ENCODE measurements at places on chromosomes 13 and 19.

GRCh38 chr13:98690348-98691022, 62.0 kb downstream of the SLC15A1 start:
- DNase-seq, result no peak

GRCh38 chr13:48398450-48399095, 14.3 kb downstream of the LPAR6 start:
- no peak for DNase-seq

DNA sequence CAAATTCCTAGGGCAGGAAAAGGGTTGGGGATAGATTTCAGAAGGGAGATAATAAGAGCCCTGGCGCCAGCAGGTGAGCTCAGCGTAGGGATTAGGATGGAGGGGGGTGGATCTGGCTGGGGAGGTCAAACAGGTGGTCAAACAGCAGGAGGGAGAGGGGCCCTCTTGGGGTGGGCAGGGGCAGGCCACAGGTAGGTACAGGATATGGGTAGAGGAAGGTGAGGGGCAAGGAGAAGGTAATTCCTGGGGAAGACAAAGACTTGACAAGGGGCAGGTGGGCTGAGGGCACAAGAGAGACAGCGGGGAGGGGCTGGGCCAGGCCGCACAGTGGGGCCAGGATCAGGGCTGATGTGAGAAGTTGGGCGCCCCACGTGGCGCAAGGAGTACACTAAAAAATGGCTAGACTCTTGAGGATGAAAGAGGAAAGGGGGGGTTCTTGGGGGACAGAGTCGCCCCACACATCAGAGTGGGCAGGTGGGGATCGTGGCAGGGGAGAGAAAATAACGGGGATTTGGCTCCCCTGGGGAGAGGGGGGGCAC, 713 bp downstream of the KRI1 start:
- peak; percentile 64 for DNase-seq

DNA sequence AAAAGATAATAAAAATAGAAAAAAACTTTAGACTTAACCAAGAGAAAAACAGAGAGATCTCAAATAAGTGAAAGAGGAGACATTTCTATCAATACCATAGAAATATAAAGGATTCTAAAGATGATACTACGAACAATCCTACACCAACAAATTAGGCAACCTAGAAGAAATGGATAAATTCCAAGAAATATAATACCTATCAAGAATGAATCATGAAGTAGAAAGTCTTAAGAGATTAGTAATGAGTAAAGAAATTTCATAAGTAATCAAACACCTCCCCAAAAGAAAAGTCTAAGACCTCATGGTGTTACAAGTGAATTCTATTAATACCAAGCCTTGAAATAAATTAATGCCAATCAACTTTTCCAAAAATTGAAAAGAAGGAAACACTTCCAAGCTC, 1584.5 kb upstream of the MIR17HG start:
- no peak for DNase-seq

DNA sequence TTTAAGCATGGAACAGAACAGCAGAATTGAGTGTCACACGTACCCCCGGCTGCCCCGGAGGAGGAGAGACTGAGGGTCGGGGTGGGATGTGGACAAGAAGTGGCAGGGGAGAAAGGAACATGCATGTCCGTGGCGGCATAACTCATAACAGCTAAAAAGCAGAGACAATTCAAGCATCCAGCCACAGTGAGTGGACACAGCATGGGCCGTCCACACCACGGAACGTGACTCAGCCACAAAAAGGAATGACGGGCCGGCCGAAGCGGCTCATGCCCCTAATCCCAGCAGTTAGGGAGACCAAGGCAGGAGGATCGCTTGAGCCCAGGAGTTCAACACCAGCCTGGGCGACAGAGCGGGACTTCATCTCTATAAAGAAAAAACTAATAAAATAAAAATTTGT, 7.6 kb downstream of the DOHH start:
- no peak for DNase-seq

DNA sequence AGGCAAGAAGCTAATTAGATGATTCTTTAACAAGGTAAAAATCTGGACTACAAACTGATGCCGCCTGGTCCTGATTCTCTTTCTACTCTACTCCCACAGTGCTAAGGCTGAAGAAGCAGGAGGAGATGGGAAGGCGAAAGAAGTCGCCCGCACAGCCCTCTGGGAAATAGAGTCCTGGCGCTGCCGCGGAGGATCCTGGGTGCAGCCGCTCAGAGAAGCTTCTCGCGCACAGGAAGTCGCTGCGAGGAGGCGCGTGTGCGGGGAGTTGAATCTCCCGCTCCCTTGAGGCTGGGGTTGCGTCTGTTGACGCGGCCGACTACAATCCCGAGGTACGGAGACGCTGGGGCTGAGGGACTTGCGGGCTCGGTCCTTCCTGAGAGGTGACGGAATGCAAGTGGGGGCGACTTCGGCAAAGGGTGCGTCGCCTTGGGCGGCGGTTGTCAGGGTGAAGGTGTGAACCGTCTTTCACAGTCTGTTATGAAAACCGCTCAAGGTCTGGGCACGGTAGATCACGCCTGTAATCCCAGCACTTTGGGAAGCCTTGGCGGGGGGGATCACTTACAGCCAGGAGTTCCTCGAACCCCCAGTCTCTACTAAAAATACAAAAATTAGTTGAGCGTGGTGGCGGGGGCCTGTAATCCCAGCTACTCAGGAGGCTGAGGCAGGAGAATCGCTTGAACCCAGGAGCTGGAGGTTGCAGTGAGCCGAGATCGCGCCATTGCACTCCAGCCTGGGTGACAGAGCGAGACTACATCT, at the start of gene ZNF473:
Gene ZNF473 (plus strand): TSS at position 212 of the 756 bp plus-strand sequence. CDS start 5,078 bp downstream, outside the sequence.
- peak; percentile 95 for DNase-seq

DNA sequence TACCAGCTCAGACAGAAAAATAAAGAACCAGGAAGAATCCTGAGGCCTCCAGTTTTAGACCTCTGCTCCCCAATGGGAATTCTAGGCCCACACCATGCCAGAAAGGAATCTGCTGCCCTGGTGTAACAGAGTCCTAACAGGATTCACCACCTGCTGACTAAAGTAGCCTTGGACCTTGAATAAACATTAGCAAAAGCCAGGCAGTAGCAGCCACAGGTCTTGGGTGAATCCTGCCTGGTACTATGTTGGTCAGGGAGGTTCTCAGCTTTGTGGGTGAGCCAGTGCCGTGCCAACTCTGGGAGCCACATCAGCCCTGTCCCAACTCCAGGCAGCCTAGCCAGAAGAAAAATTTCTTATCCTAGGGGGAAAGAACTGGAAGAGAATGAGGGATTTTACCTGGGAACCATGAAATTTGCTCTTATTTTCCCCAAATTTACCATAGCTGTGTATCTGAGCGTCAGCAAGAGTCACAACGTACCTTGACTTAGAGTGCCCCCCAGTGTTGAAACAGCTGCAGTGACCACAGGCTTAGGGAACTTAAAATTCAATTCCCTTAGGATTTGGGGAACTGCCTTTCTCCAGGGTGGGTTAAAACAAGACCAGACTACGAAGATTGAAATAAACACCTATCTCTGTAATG, 1895.6 kb upstream of the PRR20A start:
- no peak for DNase-seq

- DNase-seq, result no peak
Observed at GRCh38 chr13:59447846-59448620, 715.7 kb downstream of the DIAPH3 start.

DNA sequence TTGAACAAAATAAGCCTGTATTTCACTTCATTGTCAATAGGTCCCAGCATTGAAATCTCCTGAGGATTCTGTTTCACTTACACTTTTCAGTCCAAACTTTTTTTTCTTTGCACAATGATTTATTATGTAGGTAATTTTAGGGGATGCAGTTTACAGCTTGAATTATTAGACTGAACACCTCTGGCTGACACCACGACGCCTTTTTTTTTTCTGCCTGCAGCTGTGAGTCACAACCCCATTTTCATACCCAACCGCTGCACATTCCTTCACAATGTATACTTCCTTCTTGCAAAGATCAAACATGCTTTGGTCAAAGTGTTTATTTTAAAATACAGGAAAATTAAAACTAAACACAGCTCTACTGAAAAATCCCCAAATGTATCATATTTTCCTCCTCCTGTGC, 11.4 kb downstream of the ZIC2 start:
- DNase-seq, result no peak

- DNase-seq, result no peak
Observed at GRCh38 chr13:98246538-98247172, 69.6 kb upstream of the RNF113B start.

DNA sequence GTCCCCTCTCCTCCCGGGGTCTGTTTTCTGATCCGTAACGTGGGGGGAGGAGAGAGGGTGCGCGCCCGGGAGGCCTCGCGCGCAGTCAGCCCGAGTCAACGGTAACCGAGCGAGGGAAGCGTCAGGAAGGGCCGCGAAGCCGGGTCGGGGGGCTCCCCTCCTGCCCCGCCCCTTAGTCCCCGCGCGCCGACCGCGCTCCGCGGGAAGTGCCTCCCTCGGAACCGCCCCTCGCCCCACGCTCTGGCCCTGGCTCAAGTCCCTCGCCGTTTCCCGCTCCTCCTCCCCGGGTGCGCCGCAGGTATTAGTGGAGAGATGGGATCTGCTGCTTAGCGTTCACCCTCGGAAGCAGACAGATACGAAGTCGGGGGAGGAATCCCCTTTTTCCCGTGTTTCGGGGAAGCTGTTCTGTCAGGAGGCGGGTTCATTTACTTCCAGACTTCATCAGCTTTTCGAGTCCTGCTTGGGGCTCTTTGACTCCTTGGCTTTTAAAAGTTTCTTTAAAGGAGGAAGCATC, 770 bp downstream of the HNRNPM start:
- DNase-seq, result peak; percentile 72

- no peak for DNase-seq
Observed at GRCh38 chr13:83471011-83471410, 411.3 kb downstream of the SLITRK1 start.

DNA sequence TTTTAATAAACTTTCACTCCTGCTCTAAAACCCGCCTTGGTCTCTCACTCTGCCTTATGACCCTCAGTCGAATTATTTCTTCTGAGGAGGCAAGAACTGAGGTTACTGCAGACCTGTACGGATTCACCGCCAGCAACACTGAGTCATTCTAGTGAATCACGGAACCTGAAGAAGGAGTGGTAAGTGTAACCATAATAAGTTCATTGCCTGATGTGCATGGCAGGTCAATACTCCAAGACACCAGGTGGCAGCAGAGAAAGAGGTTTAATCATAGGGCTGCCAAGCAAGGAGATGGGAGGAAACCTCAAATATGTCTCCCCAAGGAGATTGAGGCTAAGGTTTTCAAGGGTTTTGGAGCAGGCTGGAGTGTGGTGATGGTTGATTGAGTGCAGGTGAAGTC, 204.3 kb upstream of the IPO5 start:
- DNase-seq, result no peak

GRCh38 chr19:49340069-49340864, 5.1 kb downstream of the CD37 start:
- peak; percentile 71 for DNase-seq

- DNase-seq, result no peak
Observed at GRCh38 chr19:6543866-6544347, 13.1 kb downstream of the TNFSF9 start.

GRCh38 chr13:95245071-95245470, 56.2 kb downstream of the ABCC4 start:
- no peak for DNase-seq

GRCh38 chr19:50569938-50570540, 1.8 kb upstream of the LRRC4B start:
- DNase-seq, result no peak

GRCh38 chr19:34555447-34555846, 73.9 kb downstream of the WTIP start:
- no peak for DNase-seq

DNA sequence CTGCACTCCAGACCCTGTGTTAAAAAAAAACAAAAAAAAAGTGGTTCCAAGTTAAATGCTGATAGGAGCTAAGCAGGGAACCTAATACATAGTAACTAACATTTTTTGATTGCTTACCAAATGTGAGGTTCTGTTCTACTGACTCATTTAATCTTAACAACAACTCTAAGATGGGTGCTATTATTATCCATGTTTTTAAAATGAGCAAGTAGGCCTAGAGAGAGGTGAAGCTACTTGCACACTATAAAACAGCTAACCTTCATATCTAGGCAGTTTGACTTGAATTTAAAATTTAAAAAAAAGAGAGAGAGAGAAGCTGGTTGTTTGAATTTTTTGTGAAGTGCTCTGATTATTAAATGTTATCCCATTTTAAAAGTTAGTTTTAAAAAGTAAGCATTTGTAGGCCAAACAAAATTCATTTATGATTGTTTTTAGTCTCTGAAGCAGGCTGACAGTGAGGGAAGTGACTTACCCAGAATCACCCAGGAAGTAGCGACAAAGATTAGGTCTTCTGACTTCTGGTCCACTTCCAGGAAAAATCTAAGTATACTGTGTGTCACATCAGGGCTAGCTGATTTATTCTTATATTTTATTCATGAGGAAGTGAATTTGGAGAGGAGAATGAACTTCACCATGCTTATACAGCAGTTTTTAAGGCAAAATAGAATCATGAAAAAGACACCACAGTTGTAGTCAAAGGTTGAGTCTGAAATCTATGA, 2.4 kb downstream of the SIGLECL1 start:
- DNase-seq, result no peak

GRCh38 chr13:110492679-110493593, 68.6 kb downstream of the RAB20 start:
- no peak for DNase-seq

DNA sequence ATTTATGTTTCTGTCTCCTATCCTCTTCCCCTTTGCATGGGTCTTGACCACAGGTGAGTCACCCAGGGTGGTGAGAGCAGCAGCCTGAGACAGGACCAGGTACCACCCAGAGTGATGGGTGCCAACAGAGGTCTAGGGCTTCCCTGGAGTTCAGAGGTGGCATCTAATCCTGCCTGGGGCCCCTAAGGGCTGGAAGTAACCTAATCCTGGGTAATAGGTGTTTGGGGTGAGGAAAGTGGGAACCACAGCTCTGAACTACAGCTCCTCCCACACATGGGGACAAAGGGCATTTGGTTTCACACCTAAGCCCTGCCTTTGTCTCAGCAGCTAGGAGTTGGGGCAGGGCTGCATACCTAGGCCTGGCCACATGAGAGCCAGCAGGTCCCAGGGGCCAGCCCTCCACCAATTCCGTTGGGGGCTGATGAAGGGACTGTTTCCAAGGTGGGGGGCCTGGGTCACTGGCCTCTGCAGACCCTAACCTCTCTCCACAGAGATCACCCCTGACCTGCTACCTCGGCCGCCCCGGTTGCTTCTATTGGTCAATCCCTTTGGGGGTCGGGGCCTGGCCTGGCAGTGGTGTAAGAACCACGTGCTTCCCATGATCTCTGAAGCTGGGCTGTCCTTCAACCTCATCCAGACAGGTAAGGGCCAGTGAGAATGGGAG, 8.0 kb downstream of the SPHK2 start:
- no peak for DNase-seq

DNA sequence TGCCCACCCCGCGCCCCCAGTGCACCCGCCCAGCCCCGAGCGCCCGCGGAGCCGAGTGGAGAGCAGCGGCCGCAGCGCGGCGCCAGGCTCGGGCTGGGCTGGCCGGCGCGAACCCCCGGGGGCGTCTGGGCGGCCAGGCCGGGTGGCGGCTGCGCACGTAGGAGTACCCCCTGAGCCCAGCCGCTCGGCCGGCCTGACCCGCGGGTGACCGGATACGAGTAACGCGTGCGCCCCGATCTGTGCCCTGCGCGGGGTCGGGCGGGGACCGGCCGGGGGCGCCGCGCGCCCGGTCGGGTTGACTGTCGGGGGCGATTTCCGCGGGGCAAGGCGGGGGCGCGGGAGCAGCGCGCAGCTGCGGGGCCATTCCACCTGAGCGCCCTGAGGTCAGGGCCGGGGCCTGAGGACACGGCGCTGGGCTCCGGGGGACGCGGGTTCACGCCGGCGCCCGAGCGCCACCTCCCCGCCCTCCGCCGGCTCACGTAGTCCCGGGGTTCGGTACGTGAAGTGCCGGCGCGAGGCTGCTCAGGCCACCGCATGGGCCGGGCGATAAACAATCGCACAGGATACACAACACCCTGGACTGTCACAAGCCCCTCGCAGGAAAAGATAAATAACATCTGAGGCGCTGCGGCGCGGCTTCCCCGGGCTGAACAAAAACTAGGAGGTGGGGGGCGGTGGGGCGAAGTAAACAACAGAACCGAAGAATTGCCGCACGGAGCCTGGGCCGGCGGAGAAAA, 37.6 kb upstream of the FLT1 start:
- peak; percentile 59 for DNase-seq

All from left cardiac atrium (tissue), 4 donors.